ENCODE measurements at places on chromosomes 4 and X.

GRCh38 chrX:50988649-50989048 lies 78.1 kb downstream of the BMP15 start:
- no peak for DNase-seq

DNA sequence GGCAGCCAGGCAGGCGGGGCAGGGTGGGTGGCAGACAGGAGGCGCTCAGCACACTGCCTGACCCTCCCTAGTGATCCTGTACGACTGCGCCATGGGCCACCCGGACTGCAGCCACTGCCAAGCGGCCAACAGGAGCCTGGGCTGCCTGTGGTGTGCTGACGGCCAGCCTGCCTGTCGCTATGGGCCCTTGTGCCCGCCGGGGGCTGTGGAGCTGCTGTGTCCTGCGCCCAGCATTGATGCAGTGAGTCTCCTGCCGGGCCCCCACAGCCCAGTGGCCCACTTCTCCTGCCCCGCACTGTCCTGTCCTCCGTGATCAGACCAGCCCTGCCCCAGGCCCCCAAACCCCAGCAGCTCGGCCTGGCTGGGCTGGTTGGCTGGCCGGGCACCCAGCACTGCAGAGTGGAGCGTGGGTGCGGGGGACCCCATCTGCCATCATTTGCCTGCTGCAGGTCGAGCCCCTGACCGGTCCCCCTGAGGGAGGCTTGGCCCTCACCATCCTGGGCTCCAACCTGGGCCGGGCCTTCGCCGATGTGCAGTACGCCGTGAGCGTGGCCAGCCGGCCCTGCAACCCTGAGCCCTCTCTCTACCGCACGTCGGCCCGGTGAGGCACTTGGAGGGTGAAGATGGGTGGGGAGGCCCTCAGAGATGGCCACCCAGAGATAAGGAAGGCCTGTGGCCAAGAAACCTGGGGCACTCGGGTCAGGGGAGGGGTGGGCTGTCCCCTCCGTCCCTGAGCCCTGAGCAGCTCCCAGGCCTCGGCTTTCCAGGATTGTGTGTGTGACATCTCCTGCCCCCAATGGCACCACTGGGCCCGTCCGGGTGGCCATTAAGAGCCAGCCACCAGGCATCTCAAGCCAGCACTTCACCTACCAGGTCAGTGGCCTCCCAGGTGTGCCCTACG lies 7.6 kb downstream of the PLXNB3 start:
- no peak for DNase-seq

DNA sequence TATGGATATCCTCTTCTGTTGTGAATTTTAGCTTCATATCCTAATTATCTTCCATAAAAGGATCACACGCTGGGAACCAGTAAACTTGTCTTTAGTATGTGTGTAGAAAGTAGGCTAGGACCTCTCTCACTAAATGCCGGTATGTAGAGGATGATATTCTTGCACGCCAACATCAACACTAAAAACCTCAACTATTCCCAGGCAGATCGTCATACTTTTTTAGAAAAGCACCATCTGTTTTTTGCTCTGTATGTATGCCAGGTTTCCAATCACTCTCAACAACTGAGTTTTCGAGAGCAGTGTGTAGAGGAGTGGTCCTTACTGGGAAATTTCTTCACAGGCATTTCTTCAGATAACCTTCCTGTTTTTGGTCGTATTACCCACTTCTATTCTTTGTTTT lies 283.6 kb downstream of the GALNTL6 start:
- no peak for DNase-seq

DNA sequence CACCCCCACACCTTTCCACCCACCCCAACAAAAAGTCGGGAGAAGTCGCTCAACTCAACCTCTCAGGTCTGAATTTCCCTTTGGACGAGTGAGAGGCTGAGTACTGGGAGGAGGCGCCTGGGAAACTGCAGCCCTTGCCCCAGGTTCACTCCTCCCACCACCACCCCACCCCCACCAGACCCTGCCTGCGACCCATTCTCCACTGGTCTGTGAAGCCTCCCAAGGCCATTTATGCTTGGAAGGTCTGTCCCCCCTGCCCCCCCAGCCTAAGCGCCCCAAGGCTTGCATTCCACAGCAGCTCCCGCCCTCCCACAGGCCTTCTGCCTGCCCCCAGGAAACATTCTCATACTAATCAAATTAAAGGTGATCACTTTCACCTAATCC lies 27.2 kb downstream of the ELF4 start:
- no peak for DNase-seq

- no peak for DNase-seq
Measured at GRCh38 chr4:106801386-106801785, 234.7 kb downstream of the DKK2 start.

- no peak for DNase-seq
Measured at GRCh38 chrX:7068939-7069367, 78.6 kb upstream of the STS start.
